ENCODE measurements at places on chromosomes 4 and X.

- DNase-seq = peak; percentile 51
These were observed 127.0 kb upstream of the DDIT4L start for GRCh38 chr4:100317032-100317864.

DNA sequence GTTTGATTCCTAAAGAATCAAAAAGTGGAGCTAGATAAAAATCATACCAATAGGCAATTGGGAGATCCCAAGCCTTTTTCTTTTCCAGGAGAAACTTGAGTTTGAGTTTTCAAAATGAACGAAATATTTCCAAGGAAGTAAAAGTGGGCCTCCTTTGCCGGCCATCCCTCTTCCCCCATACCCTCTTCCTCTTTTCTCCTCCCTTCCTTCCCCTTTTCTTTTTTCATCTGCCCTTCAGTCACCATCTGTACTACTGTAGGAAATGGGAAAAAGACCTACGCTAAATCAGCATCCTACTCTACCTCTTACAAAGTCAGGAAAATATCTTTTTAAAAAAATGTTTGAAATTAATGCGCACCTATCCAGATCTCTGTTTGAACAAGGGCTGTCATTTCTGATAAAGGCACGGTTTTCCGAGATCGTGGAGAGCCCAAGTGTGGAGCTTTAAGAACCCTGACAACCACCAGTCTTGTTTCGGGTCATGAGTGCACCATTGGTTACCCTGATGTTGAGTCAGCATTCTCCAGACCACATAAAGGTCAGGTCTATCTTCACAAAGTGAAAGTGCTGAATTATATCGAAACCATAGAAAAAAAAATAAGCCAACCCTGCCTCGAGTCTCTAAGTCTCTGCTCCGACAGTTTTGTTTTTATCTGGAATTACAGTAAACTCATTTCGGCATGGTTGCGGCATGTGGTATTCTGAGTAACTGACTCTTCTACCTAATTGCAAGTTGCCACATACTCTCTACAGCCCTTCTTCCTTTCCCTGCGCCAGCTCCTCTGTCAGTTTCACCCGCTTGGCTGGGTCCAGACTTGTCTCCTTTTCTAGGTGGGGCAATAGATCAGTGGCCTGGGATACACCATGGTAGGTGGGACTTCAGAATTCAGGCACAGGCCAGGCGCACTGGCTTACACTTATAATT, 140.2 kb upstream of the KLF3 start:
- no peak for DNase-seq

GRCh38 chr4:119105605-119106004, 30.0 kb upstream of the MYOZ2 start:
- DNase-seq = no peak

GRCh38 chr4:123060039-123060770, 137.8 kb upstream of the NUDT6 start:
- DNase-seq = no peak

- DNase-seq = peak; percentile 31
These were observed 40.5 kb downstream of the NFKB1 start for GRCh38 chr4:102541697-102542096.
